ENCODE measurements at places on chromosomes 1 and 21. TPM values are rescaled to one million over a fixed set of nuclear protein-coding genes. Genes with fewer than 3 reads are reported as not detected.
A peak's percentile ranks its signal among the peaks of the same experiment; 100 is the strongest.

Gene APOBEC4
- not detected for polyA plus RNA-seq

- no peak for DNase-seq
Measured at GRCh38 chr1:204405988-204406387, 5.6 kb downstream of the PPP1R15B start.

Gene MYOG
- polyA plus RNA-seq = not detected

Gene CALML6
- polyA plus RNA-seq = not detected

- DNase-seq = no peak
Measured at GRCh38 chr1:33841494-33841893, 22.4 kb upstream of the HMGB4 start.

DNA sequence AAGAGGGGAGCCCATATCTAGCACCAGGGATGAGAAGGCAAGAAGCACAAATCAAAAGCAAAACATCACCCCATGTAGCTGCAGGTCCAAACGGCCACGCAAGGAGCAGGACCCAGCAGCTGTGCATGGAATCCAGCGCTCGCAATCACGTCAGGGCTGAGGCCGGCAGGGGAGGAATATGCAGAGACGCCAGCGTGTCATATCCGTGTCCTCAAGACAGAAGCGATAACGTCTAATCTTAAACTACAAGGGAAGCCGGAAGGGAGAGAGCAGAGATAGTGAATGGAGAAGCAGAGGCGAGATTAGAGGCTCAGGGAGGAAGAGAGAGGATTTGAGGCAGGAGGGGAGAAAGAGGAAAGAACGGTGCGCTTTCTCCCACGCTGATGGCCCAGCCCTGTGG, 39.1 kb downstream of the FBXO2 start:
- no peak for DNase-seq

Gene AKR7A3
- 0.88 TPM for polyA plus RNA-seq

DNA sequence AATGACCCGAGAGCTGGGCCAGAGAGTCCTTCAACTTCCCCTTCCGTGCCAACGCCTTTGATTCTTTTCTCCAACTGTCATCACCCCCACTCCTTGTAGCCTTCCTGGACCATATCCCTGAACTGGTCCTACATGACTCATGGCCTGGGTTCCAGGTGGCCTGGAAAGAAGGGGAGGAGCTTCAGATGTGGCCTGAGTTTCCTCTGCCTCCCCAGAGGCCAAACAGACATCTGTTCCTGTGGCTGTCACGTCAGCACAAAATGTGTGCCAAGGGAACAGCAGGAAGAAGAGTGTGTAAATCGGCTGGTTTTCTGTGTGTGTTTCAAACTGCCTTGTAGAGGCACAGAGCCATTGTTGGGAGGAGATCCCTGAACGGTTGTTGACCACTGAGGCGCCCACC, 24.9 kb upstream of the KIRREL1 start:
- DNase-seq = peak; percentile 16

- DNase-seq = no peak
Measured at GRCh38 chr1:67831850-67832513, 1.3 kb downstream of the GNG12 start.

DNA sequence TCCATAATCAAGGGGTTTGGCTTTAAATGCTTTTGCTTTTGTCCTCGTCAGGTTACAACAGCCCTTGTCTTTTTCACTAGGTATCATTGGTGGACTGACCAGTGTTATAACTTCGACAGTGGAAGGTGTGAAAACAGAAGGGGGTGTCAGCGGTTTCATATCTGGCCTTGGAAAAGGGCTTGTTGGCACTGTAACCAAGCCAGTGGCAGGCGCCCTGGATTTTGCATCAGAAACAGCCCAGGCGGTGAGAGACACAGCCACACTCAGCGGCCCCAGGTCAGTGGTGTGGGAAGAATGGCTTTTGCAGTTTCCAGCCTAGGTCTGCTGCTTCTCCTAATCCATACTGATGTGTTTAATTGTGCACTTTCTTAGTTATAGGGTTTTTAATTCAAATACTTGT, 157.9 kb downstream of the DHRS3 start:
- no peak for DNase-seq

- no peak for DNase-seq
Measured at GRCh38 chr1:3943123-3943431, 43.0 kb upstream of the C1orf174 start.

Gene CA6
- polyA plus RNA-seq = not detected

DNA sequence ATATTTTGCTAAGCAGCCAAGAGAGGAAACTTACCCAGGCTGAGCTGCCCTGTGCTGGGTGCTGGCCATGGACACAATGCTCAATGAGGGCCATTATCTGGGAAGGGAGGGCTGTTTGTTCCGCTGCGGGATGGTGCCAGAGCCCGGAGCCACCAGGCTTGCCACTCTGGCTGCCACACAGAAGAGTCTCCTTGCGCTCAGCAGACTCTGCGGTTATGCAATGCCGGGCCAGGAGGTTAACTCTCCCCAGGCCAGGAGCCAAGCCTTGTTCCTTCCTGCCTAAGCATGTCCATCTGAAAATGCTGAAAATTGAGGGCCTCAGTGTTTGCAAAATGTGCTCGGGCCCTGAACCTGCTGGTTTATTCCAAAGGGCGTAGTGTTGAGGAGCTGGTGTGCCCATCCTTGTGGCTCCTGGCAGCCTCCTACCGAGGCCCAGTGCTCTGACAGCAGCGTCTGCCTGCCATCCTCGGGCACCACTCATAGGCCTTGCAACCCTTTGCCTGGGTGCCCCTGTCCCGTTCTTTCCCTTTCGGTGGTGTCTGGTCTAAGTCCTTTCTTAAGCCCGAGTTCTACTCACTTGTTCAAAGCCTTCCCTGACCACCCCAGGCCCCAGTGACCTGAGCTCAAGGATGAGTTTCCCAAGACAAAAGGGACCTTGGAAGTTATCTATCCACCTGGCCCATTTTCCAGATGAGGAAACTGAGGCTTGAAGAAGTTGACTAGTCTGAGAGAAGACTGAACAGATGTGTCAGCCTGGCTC, 133.8 kb upstream of the EDN2 start:
- peak; percentile 10 for DNase-seq

GRCh38 chr1:165560883-165561656, 17.3 kb downstream of the LRRC52 start:
- DNase-seq = no peak

GRCh38 chr1:82517586-82517985, 716.9 kb downstream of the ADGRL2 start:
- DNase-seq = no peak

- peak; percentile 62 for DNase-seq
Measured at GRCh38 chr1:66752000-66752592, at the start of gene DYNLT5. Gene DYNLT5, plus strand, starts transcription at chr1:66752459. Its CDS starts 2,200 bp downstream, at chr1:66754659.

Gene CELA2B
- not detected for polyA plus RNA-seq

Gene MYOM3
- polyA plus RNA-seq = not detected

- no peak for DNase-seq
Measured at GRCh38 chr1:82836213-82836972, 1035.7 kb downstream of the ADGRL2 start.

Gene NPL
- polyA plus RNA-seq = 23.9 TPM

GRCh38 chr1:10504249-10504648, 29.5 kb downstream of the PEX14 start:
- DNase-seq = no peak

- no peak for DNase-seq
Measured at GRCh38 chr21:41627428-41627827, 119.5 kb upstream of the TMPRSS2 start.

GRCh38 chr1:185957441-185958363, 223.5 kb downstream of the HMCN1 start:
- DNase-seq = no peak

Gene PDC
- polyA plus RNA-seq = not detected
